Airway epithelial cell (primary cell): ENCODE measurements at places on chromosomes 2 and 18. TPM values are rescaled to one million over a fixed set of nuclear protein-coding genes. Genes with fewer than 3 reads are reported as not detected.

CLASP1 gene
- total RNA-seq = 29.4 and 55.2 TPM in 2 replicates

NDC80 gene
- total RNA-seq = 13.1 and 13.9 TPM in 2 replicates

PLGLB1 gene
- total RNA-seq = not detected in 2 replicates

ALLC gene
- not detected in 2 replicates for total RNA-seq

FMNL2 gene
- total RNA-seq = 15.7 and 22.9 TPM in 2 replicates
